NCI-H1105 (cell line): ENCODE measurements at places on chromosomes 12 and 14.
A peak's percentile ranks its signal among the peaks of the same experiment; 100 is the strongest.

DNA sequence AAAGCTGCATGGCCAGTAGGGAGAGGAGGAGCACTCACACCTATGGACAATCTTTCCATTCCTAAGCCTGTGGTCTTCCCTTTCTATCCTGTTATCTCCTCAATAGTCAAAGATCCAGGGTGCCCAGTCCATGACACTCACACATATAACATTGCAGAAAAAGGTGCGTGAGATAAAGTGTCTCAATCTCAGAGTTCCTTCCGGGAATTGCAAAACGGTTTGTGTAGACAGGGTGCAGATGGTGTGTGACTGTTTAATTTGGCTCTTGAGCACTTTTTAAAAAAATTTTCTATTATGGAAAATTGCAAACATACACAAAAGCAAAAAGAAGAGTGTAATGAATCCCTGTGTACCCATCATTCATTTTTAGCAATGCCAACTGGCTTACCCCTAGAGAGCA is 1493.6 kb downstream of the AACS start:
- DNase-seq: peak; percentile 46

DNA sequence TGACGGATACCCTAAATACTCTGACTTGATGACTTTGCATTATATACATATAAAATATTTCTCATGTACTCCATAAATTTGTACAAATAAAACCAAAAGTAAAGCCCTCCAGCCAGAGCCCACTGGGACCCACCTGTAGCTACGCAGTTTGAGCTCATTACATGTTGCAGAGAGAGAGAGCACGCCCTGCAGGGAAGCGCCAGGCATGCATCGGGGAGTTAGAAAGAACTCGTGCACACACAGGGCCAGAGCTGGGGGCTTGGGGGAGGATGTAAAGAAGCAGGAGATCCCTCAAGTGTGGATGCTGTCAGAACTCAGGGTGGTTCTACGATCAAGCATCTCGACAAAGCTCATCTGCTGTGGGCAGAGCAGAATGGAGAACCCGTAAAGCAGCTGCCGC is 178.5 kb upstream of the RTL1 start:
- DNase-seq: no peak

GRCh38 chr14:34060651-34060999 is 109.8 kb upstream of the EGLN3 start:
- DNase-seq: no peak

- DNase-seq: no peak
These were observed 2.6 kb downstream of the TAS2R14 start for GRCh38 chr12:10936506-10936905.

DNA sequence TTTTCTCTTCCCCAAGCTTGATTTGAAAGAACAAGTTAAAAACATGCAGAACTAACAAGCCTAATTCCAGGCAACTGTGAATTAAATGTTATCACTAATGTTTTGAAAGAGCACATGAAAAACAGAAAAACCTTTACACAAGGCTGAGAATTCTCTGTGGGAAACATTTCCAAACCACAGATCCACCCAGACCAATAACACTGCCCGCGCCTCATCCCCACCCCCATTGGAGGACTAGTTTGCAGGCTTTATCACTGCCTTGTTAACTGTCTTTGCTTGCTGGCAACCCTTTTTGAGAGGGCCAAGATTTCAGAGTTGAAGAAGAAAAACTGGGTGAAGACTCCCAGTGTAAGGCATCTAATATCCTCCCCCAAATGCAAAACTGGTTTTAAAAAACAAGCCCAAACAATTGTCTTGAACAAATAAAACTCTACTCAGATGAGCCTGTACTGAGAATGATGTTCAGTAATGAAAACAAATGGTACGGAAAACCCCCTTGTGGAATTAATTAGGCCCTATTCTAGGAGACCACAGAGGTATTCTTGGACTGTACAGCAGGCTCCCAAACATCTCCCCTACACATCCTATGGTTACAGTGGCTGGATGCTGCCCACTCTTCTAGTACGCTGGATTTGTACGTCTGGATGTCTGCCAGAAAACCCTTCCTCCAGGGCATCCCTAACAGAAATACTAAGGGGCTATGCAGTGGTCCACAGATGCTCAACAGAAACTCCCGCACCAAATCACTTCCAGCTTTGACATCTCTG is 5.8 kb downstream of the MAX start:
- no peak for DNase-seq

- DNase-seq: no peak
These were observed 193.0 kb downstream of the SYT1 start for GRCh38 chr12:79057540-79057939.

DNA sequence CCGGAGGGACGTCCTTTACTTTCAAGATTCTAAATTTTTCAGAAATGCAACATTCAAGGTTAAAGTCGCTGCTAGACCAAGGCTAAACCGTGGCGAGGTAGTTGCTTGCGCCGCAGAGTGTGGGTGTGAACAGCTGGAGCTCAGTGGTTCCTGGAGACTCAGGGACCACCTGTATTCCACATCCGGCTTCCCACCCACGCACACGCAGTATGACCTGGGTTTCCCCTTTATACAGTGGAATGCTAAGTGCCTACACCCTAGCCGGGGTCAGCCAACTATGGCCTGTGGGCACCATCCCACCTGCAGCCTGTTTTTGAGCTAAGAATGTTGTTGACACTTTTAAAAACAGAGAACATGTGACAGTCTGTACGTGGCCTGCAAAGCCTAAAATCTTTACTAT is 42.9 kb upstream of the TESC start:
- no peak for DNase-seq

- DNase-seq: no peak
These were observed 152.2 kb downstream of the BTG1 start for GRCh38 chr12:91993287-91994017.

DNA sequence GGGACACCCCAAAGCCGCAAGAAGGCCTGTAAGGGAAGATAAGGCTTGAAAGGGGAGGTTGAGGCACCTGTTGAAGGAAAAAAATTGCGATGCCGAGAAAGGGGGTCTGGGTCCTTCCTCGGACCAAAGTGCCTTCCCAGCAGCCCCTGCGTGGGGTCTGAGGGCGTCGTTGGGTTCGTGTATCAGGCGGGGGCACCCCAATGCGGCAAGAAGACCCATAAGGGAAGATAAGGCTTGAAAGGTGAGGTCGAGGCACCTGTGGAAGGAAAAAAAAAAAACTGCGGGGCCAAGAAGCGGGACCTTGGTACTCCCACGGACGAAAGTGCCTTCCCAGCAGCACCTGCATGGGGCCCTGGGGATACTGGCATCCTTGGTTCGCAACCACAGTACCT is 277.5 kb downstream of the ALG10 start:
- DNase-seq: no peak

GRCh38 chr12:106114447-106115068 is 24.2 kb downstream of the NUAK1 start:
- DNase-seq: no peak

DNA sequence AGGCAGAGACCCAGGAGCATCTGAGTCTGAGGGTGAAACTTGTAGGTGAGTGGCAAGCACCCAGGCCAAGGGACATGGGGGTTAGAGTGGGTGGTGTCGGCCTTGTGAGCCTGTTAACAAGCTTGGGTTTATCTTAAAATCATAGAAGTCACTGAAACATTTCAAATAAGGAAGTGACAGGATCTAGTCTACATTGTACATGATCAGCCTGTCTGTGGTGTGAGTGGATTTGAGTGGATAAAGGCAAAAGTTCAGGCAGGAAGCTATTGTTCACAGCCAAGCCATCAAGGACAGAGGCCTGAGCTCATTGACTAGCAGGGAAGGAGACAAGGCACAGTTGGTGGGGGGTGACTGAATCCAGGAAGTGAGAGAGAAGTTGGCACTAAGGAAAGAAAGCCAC is 59.3 kb upstream of the FKBP4 start:
- DNase-seq: no peak

- no peak for DNase-seq
These were observed 12.5 kb upstream of the RABGGTA start for GRCh38 chr14:24283796-24284460.

- DNase-seq: no peak
These were observed 1.6 kb downstream of the CISTR start for GRCh38 chr12:53749986-53750811.

DNA sequence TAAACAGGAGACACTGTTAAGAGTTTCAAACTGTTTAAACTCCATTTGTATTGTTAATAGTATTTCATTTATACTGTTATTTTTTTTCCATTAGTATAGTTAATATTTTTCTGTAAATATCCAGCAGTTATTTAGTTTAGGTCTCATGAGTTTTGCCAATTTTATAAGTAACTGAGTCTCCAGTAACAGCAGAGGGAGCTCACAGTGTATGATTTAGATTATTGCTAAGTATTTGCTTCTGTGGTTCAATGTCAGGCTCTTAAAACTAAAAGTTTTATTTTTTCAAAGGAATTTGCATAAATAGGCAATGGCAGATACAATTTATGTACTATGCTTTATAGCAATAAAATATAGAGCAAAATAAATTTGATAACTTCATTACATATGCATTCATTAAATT is 209.7 kb downstream of the ATXN7L3B start:
- DNase-seq: peak; percentile 10

DNA sequence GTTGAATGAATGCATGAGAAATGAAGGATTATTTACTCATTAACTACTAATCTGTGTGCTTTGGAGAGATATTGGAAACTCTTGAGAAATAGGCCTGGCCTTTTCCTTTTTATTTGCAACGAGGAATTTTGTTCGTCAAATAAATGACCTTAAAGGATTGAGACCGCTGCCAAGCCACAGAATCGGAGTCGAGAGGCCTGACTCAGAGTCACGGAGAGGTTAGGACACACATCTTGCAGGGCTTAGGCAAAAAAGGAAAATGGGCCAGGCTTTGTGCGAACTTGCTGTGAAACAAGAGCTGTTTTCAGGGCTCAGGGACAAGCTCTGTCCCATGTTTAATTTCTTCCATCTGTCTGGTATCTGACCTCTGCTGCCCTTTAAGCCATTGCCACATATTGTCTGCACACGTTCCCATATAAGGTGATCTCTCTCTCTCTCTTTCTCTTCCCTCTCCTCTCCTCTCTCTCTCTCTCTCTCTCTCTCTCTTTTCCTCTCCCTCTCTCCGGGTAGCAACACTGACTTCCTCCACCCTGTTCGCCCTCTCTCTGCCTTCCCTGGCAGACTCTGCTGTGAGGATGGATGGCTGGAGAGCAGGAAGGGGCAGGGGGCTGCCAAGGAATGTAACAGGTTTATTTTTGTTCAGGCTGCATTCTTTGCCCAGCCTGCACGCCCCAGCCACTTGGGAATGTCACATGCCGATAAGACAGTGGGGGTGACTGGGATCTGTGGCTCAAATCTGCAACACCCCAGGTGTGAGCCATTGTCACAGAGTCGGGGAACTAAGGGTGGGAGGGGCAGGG is 14.9 kb upstream of the IFT81 start:
- DNase-seq: no peak

GRCh38 chr14:24083462-24083861 is 10.6 kb upstream of the PCK2 start:
- no peak for DNase-seq

DNA sequence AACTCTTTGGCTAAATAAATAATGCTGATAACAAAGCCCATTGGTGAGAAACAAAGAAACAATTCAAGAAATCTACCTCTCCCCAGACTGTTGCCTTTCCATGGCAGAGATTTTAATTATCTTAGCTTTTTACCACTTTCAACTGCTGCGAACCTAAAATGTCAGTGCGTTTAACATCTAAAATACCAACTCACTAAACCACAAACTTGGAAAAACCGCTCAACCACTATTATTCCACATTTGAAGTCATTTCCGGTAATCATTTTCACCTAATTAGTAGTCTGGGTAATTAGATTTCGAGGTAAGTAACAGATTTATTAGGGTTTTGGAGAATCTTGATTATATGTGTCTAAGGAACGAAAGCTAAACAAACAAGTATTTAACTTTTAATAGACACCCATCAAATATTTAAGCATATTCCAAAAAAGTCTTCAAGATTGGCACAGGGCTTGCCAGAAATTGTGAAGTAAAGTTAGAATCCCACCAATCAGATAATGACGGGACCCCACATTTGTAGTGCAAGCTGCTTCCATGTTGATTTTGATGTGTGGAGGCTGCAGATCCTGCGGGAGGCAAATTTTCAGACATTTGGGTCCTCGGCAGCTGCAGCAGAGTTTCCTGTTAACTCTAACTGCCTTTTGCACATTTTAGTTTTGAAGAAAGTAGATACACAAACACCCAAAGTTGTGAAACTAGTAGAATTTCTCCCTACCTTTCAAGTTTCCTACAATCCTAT is 4.1 kb downstream of the OTX2 start:
- DNase-seq: no peak

GRCh38 chr14:36619853-36620252 is 37.4 kb upstream of the NKX2-8 start:
- DNase-seq: no peak

GRCh38 chr14:94663965-94664704 is 51.9 kb downstream of the SERPINA3 start:
- DNase-seq: no peak

- DNase-seq: no peak
These were observed 30.1 kb downstream of the P2RX4 start for GRCh38 chr12:121240062-121240420.

- DNase-seq: no peak
These were observed 6.0 kb upstream of the ACOT6 start for GRCh38 chr14:73606271-73606670.

DNA sequence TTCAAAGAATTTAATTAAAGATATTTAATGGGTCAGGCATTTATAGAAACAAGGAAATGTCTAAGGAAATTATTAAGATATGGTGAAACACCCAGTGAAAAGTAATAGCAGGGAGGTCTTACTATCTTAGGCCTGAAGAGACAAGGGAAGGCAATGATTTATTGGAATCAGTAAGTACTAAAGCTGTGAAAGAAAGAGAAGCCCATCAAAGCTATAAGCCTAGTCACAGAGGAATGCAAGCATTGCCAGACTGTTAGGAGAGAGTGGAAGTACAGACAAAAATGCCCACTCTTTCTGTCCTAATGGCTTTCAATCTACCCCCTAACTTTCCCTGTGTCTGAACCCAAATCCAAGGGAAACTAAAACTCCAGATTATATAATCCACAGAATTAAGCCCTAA is 69.2 kb upstream of the PIK3C2G start:
- DNase-seq: no peak

- no peak for DNase-seq
These were observed 163.9 kb upstream of the PRMT8 start for GRCh38 chr12:3326850-3327780.

- no peak for DNase-seq
These were observed 41.7 kb downstream of the BICD1 start for GRCh38 chr12:32148372-32148771.

- DNase-seq: no peak
These were observed 248.1 kb downstream of the CACNA1C start for GRCh38 chr12:2300886-2301285.

GRCh38 chr12:94033784-94034183 is 114.6 kb upstream of the PLXNC1 start:
- DNase-seq: no peak

- DNase-seq: no peak
These were observed 210.1 kb downstream of the SUDS3 start for GRCh38 chr12:118586433-118586832.

DNA sequence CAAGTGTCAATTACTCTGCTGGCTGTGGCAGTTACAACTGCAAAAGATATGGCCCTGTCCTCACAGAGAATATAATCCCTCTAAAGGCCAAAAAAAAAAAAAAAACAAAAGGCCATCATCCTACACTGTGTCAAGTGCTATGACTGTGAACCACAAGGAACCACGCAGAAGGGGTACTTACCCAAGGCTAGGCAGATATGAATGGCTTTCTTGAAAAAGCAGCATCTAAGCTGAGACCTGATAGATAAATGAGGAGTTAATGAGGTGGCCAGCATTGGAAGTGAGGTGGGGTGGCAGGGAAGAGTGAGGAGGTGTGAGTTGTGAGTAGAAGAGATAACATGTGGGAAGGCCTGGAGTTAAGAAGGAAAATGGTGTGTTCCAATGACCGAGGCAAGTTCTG is 16.4 kb upstream of the IL22 start:
- DNase-seq: no peak

- DNase-seq: no peak
These were observed 61.0 kb downstream of the FOXN4 start for GRCh38 chr12:109247831-109248654.
